ENCODE measurements at places on chromosomes 12 and 14. TPM values are rescaled to one million over a fixed set of nuclear protein-coding genes. Genes with fewer than 3 reads are reported as not detected.
A peak's percentile ranks its signal among the peaks of the same experiment; 100 is the strongest.

Gene RGS6
- total RNA-seq: 0.87 TPM

DNA sequence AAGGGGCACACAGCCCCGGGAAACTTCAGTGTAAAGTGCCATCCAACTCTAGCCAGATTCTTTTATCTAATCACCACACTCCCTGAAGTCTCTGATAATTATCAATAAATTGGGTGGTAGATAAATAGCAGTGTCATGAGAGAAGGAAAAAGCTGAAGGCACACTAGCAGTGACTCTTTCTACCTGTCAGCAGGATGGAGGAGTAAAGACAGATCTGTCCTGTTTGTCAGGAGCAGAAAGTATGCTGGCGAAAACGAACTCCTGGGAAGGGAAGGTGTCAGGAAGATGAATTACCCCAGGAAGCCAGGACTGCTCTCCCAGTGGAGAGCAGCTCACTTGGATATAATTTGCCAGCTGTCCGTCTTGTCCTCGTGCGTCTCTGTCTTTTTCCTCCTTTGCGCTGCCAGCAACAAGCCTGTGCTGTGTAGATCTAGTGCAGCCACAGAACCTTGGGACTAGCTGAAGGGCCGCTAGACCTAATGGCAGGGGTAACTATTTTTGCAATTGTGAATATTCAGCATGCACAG, 981.9 kb downstream of the DIO2 start:
- DNase-seq: no peak

DNA sequence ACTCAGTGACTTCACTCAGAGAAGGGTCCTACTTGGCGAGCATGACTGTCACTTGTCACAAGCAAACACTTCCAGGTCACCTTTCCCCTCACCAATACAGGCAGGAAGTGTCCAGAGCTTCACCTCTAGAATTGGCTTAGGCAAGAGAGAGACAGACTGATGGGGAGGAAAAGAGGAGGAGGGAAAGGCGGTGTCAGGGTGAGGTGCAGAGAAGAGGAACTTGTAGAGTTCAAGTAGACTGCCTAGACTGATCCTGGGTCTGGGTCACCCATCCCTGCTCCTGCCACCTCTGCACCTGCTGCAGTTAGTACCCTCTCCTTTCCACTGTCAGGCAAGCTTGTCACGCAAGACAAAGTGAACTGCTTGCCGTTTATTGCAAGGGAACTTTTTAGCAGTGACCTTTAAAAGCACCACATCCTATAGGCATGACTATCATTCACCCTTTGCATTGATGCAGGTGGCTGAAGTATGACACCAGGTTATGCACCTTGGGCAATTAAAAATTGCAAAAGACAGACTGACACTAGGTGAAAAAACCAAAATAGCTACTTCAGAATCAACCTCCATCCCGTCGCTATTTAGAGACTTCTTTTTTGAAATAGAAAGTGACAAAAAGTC, 292.4 kb downstream of the SYT1 start:
- no peak for DNase-seq

DNA sequence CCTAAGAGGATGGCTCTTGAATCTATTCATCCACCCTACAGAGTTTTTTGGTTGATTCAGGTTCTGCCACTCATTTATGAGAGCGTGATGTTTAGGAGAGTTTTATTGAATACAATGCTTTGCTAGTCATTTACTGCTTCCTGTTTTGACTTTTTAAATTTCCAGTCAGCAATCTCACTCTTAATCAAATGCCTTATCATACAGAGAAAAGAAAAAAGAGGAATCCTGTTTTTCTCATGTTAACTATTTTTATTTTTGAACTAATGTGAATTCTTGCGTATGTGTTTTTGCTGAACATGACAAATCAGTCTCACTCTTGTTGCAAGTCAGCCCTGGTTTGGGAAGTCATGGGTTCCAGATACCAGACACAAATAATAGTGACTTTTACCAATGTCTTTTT, 22.1 kb upstream of the LGMN start:
- DNase-seq: no peak

- DNase-seq: no peak
These were observed 19.4 kb downstream of the TCHP start for GRCh38 chr12:109919456-109919855.

Gene PRORP
- 56.1 TPM for total RNA-seq

Gene IL26
- not detected for total RNA-seq

Gene FOXG1
- total RNA-seq: 0.14 TPM

GRCh38 chr14:62946221-62946620, 99.0 kb downstream of the KCNH5 start:
- DNase-seq: no peak

- DNase-seq: no peak
These were observed 98.1 kb downstream of the ESR2 start for GRCh38 chr14:64196056-64196455.

DNA sequence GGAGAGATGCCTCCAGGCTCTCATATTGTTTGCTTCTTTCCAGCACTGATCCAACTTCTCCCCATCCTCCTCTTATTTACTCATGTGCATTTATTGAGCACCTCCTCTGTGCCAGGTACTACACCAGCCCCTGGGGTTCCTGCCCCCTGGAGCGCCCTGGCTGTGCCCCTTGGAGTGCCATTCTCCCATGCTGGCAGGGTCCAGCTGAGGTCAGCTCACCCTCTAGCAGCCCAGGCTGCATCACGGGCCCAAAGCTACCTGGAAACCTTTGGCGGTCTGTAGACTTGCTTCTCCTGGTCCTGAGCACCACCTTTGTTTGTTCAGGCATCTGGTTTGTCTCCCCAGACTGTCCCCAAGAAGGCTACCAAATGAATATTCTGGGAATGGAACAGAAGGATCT, 67.0 kb downstream of the ADCK1 start:
- DNase-seq: no peak

GRCh38 chr14:101950516-101951215, 13.7 kb upstream of the DYNC1H1 start:
- no peak for DNase-seq

Gene STYK1
- total RNA-seq: 2.9 TPM

Gene GNB3
- 5.5 TPM for total RNA-seq

Gene GSC
- total RNA-seq: 55.8 TPM

- peak; percentile 11 for DNase-seq
These were observed 20.0 kb downstream of the RHOJ start for GRCh38 chr14:63224196-63224595.

- DNase-seq: peak; percentile 78
These were observed 214.3 kb downstream of the DPF3 start for GRCh38 chr14:72679536-72680151.

DNA sequence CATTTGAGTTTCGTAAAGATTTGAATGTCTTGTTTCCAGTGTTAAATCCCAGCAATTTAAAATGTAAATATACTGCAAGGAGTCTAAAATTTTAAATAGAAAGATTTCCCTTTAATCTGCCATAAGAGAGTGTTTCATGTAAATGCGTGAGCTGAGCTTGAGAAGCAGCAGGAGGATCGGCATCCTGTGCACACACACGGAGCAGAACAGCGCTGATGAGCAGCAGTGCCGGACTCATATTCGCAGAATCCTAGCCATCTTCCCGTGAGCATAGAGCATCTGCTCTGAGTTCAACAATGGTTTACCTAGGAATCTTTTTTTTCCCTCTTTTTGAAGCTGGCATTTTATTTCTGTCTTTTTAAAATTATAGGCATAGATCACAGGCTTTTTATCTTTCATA, 29.8 kb upstream of the AMN start:
- no peak for DNase-seq

DNA sequence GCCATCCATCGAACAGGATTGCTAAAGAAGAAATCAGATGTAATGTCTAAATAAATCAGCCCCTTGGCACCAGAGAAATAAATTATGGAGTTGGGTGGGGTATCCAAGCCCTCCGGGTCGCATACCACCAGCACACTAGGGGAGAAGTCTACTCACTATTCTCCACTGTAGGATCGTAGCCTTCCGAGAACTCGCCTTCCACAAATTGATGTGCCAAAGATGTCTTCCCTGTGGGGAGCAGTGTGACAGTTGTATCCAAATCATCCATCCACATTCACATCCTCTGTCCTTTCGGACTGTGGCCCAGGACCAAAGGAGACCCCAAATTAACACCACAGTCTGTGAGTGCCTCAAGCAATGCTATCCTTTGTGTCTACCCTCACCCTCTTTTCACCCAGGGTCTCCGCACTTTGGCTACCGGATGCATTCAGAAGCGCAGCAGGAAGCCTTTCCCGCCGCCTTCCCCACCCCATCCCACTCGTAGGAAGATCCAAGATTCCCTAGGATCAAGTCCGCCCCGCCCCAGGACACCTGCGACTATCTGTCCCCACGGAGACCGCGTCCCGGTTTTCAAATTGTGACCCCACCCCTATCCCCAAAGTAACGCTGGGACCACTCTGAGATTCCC, 786 bp downstream of the RHEBL1 start:
- no peak for DNase-seq

GRCh38 chr12:57299514-57300016, 48.6 kb upstream of the STAC3 start:
- no peak for DNase-seq

DNA sequence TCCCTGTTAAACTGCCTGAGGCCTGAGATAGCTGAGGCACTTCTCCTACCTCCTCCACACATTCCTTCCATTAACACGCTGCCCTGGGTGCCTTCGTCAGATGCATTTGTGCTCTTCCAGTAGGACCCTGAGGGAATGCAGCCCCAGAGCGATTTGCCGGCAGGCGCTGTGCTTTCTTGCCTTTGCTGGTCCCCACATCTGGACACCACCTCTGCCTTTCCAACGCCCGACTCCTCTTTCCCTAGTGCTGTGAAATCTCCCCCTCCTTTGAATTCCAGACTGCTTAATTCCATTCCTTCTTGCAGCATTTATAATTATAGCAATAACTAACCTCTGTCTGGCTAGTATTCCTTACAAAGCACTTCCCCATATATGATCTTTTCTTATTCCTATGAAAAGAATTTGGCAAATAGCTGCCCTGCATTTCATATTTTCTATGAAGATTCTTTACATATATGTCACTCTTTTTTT, 88.4 kb downstream of the C12orf75 start:
- DNase-seq: no peak

Gene CLEC4E
- 0.07 TPM for total RNA-seq

Gene IGF1
- not detected for total RNA-seq

Gene CD163
- total RNA-seq: 0.14 TPM

- DNase-seq: no peak
These were observed 48.2 kb downstream of the NELL2 start for GRCh38 chr12:44827832-44828438.

- DNase-seq: no peak
These were observed 44.0 kb upstream of the OTX2 start for GRCh38 chr14:56854325-56854724.

GRCh38 chr12:89862511-89863445, 154.1 kb upstream of the ATP2B1 start:
- no peak for DNase-seq

GRCh38 chr14:82394916-82395315, 861.3 kb upstream of the SEL1L start:
- DNase-seq: no peak
